ENCODE measurements at places on chromosomes 3 and 15.
A peak's percentile ranks its signal among the peaks of the same experiment; 100 is the strongest.

- peak; percentile 16 for DNase-seq
Observed at GRCh38 chr3:62529230-62529629, 155.9 kb upstream of the FEZF2 start.

DNA sequence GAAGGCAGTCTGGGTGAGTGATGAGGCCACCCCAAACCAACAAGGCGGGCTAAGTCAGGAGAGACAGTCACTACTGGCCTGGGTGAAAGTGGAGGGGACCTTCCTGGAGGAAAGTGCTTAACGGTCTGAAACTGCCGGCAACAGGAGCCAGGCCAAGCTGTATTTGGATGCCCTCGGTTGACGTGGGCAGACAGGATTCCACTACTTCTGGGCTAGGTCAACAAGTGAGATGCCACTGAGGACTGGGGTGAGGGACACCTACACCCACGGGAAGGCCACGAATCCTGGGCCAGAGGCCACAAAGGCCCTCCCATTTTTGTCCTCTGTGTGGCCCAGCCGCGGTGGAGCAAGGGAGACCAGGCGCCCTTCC lies 12.3 kb downstream of the SPTBN5 start:
- no peak for DNase-seq

DNA sequence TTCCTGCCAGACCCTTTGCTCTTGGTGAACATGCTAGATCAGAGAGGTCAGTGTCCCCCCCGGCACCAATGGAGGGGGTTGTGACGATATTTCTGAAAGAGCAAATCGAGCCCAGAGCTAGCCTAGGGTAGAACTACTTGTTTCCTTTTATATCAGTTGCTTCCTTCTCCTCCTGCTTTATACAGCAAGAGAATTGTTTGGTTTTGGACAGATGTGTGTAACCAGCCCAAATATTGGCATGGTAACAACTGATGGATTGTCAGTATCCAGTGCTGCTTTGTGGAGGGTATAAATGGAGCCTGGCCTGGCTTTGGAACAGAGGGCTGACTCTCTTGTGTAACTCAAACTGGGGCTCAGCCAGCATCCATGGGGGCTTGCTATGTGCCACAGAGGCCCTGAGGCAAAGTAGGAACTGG lies 27.2 kb downstream of the SNX1 start:
- no peak for DNase-seq

- DNase-seq, result peak; percentile 81
Observed at GRCh38 chr15:48149858-48150257, 28.2 kb downstream of the MYEF2 start.

- DNase-seq, result no peak
Observed at GRCh38 chr3:48997102-48997635, 7.1 kb downstream of the P4HTM start.

- no peak for DNase-seq
Observed at GRCh38 chr15:34794590-34795206, 651 bp downstream of the ACTC1 start.

GRCh38 chr15:66823601-66824000 lies 121.6 kb downstream of the SMAD6 start:
- no peak for DNase-seq

DNA sequence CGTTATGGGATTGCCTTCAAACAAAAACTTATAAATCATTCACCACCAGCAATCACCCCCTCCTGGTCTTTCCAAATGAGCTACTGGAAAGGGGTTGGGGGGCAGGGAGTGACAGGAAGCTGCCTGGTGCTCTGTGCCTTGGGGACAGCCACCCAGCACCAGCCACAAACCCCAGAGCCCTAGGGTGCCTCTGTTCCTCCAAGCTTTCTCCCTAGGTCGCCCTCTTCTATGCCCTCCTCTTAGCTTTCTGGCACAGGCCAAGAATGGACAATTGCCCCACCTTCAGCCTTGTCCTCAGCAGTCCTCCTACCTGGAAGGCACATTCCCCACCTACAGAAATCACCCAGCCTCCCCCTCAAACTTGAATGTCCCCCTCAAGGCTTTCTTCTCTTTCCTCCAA lies 3.3 kb downstream of the OXTR start:
- DNase-seq, result no peak

GRCh38 chr15:36371509-36371908 lies 207.9 kb upstream of the CDIN1 start:
- DNase-seq, result no peak

DNA sequence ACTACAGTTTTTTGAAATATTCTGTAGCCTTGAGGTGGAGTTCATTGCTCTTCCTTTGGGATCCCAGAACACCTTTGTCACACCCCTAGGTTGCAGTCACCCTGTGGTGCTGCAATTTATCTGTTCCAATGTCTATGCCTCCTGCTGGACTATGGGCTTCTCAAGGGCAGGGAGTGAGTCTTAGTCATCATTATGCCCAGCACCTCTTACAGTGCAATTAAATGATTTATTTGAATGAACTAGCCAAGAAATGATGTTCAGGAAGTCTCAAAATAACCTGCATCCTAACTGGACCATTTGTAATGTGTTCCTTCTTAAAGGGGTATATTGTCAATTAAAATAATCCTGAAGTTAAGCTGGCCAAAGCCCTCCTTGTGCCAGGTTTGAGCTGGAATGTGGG lies 28.5 kb downstream of the SHC4 start:
- peak; percentile 55 for DNase-seq

DNA sequence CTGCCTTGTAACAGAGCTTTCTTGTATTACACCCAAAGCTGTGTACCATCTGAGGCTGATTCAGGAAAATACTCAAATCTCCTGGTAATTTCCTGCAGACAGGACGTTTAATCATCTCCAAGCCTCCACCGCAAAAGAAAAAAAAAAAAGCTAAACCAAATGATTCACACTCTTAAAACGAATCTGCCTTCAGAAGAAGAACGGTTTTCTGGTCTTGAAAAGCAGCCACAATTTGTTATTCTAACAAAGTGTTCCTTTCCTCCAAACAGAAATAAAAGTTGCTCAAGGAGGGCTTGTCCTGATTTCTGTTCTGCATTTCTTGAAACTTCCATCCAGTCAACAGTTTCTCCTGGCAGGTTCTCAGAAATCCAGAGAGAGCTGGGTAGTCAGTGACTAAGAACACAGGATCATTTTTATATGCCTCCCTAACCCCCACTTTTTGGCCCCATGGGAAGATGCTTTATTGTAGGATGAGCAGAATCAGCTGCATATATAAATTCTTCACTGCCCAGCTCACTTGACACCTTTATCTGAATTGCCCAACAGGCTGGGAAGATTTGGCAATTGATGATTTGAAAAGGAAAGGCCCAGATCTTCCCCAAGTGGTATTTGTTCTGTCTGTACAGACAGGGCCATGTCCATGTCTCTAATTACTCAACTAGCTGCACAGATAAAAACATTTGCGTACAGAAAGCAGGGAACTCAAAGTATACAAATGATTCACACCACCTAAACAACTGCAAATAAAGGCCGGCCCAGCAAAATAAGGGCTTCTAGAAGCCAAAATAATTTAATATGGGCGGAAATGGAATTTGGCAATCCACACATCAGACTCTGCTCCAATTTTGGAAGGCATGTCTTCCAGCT lies 41.0 kb upstream of the PRICKLE2 start:
- DNase-seq, result peak; percentile 84

DNA sequence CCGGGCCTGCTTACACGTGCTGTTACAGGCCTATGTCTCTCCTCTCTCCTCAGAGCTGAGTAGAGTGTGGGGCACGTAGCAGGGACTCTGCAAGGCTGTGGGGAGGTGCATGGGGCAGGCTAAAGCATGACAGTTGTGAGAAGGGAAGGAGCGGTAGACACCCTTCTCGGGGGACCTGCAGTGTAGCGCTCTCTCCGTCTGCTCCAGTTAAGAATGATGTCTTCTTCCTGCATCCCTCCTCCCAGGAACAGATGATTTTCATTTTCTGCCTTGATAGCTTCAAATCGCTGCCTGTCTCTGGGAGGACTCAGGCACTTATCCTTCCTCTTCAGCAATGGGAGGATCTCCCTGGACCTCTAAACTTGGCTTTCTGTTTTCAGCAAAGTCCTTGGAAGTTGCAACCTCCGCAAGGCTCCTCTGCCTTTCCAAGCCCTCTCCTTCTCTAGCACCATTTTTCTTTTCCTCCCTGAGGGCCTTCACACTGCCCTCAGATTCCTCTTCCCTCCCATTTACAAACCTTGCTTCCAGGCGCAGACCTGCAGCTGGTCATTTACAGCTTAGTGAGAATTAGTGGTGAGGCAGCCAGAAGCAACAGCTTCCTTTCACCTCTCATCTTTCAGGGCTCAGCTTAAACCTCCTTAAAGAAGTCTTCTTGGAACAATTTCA lies 23.4 kb upstream of the TLE3 start:
- no peak for DNase-seq

DNA sequence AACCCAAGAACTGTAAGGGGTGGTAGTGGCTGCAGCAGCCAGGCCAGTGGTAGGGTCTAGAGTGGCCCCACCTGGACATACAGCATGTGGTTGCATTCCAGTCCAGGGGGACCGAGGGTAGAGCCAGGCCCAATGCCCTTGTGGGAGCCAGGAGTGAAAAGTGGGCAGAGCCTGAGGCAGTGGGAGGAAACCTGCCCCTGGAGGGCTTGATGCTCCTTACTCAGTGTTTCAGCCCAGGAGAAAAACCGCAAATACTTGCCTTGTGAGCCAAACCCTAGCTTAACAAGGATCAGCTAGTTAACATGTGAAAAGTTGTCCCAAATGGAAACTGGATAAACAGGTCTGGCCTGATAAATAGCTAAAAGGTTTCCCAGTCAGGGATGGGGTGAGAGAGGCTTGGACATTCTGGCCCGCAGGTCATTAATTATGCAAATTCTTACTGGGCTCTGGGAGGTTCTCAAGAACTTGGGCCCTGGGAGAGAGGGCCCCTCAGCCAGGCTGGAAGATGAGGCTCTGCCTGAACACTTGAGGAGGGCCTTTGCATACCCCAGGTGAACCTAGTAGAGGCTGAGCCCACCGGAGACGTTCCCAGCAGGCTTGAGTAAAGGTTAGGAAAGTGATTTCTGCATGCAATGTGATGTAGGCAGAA lies 222.1 kb downstream of the THSD4 start:
- peak; percentile 82 for DNase-seq
